Mammary epithelial cell (primary cell): ENCODE measurements at places on chromosomes 13 and 19. TPM values are rescaled to one million over a fixed set of nuclear protein-coding genes. Genes with fewer than 3 reads are reported as not detected.

DNA sequence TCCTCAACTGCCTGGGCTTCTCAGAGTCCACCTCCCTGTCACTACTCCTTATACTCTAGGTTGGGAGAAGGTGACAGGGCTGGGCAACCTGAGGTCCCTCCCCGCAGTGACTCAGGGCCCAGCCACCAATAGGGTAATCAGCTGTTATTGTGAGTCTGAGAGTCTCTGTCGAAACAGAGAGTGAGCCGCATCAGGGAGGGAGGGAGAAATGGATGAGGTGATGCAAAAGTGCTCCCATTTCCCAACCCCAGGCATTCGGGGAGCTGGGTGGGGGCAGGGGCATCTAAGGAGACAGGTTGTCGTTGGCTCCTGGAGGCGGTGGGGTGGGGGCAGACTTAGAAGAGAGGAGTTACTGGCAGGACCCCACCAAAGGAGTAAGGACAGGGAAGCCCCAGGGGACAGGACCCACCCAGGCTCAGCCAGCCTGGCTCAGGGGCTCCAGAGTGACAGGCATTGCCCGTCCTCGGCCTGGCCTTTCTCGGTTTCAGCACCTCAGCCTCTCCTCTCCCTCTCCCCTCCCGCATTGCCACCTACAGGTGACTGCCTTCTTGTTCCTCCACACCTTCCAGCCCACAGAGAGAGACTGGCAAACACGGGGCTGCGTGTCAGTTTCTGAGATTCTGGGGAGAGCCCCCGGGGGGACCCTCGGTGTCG lies at the start of gene DMKN:
Gene DMKN, minus strand, starts transcription at position 22 of the 654 bp plus-strand sequence. CDS start 174 bp downstream, outside the sequence.
- DNase-seq = peak; percentile 77

- DNase-seq = peak; percentile 24
Measured at GRCh38 chr19:39696387-39696786, 7.9 kb upstream of the LGALS14 start.

DNA sequence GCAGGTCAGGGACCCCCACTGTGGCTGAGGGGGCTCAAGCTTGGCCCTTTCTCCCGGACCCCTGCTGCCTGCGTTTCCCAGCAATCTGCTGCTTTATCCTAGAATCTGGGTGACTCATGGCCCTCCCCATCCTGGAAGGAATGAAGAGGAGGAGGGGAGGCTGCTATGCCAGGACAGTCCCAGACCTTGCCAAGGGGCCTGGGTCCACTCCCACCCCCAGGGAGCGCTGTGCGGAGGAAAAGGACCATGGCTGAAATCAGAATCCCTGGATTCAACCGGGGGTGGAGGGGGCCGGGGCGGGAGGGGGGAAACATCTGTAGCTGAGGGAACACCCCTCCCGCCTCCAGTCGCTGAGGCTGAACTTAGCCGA lies 20.5 kb downstream of the ZNF114 start:
- DNase-seq = no peak

The KLF1 gene
- not detected for total RNA-seq

- no peak for DNase-seq
Measured at GRCh38 chr19:38979812-38980211, 4.3 kb upstream of the FBXO17 start.

GRCh38 chr19:16338470-16339360 lies 14.1 kb downstream of the KLF2 start:
- DNase-seq = peak; percentile 72

GRCh38 chr13:35936246-35936978 lies 194.8 kb downstream of the DCLK1 start:
- DNase-seq = no peak

The MTUS2 gene
- total RNA-seq = 0.16 TPM in 1 of 2 replicates, not detected in the other

GRCh38 chr13:90562443-90562842 lies 785.0 kb upstream of the MIR17HG start:
- peak; percentile 6 for DNase-seq

The LILRB1 gene
- not detected for total RNA-seq

DNA sequence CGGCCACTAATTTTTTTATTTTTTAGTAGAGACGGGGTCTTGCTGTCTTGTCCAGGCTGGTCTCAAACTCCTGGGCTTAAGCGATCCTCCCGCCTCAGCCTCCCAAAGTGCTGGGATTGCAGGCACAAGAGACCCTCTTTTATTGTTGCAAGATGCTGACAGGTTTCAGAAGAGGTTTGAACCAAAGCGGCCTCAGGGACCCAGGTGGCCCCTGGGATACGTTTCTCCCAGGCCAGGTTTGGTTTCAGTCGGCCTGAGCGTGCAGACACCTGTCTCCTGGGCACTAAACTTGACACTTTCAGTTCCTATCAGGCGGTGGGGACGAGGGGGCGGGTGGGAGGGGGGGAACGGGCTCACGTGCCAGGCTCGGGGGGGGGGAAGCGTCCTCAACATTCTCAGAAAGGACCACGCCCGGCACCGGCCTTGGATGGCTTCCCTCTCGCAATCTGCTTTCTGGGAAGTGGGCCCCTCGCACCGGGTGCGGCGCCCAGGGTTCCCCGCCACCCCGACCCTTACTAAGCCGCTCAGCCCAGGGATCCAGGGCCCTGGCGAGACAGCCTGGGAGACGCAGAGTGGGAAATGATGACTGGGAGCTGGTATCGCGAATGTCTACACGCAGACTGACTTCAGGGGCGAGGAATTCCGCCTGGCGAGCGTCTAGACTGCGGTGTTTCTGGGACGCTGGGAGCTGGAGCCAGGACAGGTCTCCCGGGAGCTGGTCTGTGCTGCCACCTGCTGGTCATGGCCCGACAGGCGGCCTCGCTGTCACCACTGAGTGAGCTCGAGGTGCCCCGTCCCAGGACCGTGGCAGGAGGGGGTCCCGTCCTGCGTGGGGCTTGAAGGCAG lies 91.6 kb downstream of the GNG7 start:
- peak; percentile 72 for DNase-seq

The GNG7 gene
- total RNA-seq = under 0.01 TPM

- DNase-seq = no peak
Measured at GRCh38 chr19:38549942-38550341, 67.8 kb downstream of the MAP4K1 start.

GRCh38 chr13:101858860-101859259 lies 406.4 kb downstream of the ITGBL1 start:
- no peak for DNase-seq
